ENCODE measurements at places on chromosomes 5 and 9.
A peak's percentile ranks its signal among the peaks of the same experiment; 100 is the strongest.

DNA sequence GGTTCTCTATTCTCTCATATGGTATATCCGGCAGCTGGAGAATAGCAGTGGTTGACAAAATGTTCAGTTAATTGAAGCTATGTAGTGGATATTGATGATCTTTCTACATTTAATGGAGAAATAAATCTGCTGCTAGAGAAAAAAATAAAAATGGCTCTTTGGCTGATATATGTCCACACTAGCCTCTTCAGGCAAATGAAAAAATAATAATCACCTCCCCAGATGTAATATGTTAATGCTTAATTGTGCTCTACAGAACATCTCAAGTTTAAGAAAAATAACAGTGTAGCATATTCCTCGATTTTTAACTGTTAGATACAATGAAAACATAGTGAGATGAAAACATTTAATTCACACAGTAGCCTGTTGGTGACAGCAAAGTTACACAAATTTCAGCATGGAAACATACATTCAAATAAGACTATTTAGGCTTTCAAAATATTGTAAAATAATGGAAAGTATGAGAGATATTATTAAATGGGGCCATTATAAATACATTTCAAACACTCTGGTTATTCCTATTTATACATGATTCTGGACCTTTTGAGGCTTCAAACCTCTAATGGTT is 543.0 kb downstream of the MAT2B start:
- no peak for DNase-seq

GRCh38 chr5:168822248-168822744 is 243.1 kb upstream of the PANK3 start:
- DNase-seq: no peak

DNA sequence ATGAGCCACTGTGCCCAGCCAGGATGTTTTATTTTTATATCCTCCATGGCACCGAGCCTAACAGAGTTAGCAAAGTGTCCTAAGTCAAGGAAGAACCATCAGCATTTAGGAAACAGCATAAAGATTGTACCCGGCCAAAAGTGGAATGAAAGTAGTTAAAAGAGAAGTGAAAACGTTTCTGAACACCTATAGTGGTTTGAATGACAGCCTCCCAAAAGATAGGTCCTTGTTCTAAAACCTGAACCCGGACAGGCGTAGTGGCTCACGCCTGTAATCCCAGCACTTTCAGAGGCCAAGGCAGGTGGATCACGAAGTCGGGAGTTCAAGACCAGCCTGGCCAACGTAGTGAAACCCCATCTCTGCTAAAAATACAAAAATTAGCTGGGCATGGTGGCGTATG is 37.4 kb downstream of the ZFAND5 start:
- no peak for DNase-seq

GRCh38 chr5:146290318-146290717 is 48.3 kb upstream of the POU4F3 start:
- peak; percentile 14 for DNase-seq

- DNase-seq: no peak
These were observed 275.4 kb upstream of the IRX4 start for GRCh38 chr5:2158109-2158508.

DNA sequence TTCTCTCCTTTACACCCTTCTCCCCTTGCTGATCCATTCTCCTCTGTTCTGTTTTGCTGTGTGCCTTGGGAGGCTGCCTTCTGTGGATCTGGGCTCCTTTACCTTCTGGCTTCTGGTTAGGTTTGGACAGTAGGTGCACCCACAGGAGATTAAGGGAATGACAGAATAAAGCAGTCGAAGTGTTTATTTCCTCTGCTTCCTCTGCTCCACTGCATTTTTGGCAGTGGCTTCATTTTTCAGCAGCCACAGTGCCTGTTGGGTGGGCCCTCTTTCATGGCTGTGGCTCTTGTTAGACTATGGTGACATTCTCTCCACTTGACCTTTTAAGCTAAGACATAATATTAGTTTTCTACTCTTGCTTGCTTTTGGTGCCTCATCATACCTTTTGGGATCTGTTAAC is 144.1 kb downstream of the CCDC171 start:
- DNase-seq: no peak

DNA sequence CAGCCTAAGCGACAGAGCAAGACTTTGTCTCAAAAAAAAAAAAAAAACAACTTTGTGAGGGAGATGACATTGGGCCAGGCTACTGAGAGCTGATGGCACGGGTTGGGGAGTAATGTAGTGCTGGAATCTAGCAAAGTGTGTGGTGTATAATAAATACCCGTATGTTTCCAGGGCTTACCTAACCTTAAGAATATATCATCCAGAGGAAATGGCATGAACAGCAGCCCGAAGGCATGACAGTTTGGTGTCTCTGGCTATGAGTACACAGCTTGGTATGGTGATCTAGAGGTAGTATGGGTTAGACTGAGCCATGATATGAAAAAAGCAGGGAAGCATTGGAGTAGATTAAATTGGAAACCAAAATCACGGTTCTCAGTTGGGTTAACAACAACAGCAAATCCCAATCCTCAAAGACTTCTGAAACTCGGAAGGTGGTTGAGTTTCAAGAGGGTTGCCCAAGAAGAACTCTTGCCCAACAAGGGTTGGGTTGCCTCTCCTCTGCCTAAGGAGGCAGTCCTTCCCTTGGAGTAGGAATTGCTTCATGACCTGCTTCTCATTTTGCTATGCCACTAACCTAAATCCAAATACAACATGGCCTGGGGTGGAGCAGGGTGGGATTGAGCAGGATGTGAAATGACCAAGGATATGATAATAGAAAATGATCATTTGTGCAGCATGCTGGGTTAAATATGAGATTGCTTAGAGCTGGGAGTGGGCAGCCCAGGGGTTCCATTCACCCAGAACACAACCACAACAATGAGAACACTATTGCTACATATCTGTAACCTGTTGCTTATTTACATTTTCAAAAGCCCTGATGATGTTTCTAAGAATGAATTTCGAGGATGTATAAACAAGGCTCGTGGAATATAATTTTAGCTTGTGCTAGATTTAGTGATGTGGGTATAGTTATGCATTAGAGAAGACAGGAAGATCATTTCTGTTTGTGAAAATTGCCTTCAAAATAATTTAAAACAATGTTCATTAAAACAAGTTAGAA is 64.6 kb upstream of the ZFR start:
- DNase-seq: no peak

DNA sequence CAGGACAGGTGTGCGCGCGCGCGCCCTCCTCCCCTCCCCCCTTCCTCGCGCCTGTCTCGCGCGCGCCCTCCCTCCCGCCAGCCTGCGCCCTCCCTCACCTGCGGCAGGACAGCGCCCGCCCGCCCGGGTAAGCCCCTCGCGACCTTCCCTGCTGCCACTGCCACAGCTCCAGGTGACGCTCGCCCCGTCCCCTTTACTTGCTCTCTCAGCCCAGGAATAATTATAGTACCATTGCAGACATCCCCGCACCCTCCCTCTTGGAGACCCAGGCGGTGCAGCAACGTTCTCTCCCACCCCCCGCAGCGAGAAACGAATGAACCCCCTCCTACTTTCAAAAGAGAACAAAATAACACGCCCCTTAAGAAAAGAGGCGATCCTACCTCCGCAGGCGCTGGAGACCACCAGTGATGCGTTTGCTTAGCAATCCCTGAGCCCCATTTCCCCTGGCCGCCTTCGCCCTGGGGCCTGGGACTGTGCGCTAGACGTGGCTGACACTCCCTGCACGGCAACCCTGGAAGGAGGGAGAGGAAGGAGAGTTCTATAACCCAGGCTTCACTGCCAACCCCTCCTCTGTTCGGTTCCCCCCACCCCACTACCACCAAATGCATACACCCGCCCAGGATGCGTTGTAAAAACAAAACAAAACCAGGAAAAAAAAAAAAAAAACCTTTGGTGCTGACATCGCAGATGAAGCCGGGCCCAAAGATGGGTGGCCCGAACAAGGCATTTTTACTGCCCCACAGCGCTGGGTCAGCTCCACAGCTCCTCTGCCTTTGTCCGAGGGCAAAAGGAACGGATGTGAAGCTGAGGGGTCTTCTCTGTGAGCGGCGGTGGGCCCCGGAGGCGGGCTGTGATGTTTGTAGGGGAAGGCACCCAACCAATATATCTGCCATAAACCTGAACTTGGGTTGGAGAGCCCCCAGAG is 5.6 kb upstream of the PURA start:
- peak; percentile 40 for DNase-seq

- DNase-seq: no peak
These were observed 731.5 kb upstream of the CDH9 start for GRCh38 chr5:27769748-27770402.

- no peak for DNase-seq
These were observed 132.2 kb downstream of the DPYSL3 start for GRCh38 chr5:147377682-147378081.

- no peak for DNase-seq
These were observed 606.0 kb downstream of the CDH9 start for GRCh38 chr5:26432386-26432785.

GRCh38 chr9:27276193-27277030 is 20.5 kb downstream of the EQTN start:
- peak; percentile 74 for DNase-seq

GRCh38 chr9:123687246-123687751 is 242.6 kb downstream of the DENND1A start:
- no peak for DNase-seq

DNA sequence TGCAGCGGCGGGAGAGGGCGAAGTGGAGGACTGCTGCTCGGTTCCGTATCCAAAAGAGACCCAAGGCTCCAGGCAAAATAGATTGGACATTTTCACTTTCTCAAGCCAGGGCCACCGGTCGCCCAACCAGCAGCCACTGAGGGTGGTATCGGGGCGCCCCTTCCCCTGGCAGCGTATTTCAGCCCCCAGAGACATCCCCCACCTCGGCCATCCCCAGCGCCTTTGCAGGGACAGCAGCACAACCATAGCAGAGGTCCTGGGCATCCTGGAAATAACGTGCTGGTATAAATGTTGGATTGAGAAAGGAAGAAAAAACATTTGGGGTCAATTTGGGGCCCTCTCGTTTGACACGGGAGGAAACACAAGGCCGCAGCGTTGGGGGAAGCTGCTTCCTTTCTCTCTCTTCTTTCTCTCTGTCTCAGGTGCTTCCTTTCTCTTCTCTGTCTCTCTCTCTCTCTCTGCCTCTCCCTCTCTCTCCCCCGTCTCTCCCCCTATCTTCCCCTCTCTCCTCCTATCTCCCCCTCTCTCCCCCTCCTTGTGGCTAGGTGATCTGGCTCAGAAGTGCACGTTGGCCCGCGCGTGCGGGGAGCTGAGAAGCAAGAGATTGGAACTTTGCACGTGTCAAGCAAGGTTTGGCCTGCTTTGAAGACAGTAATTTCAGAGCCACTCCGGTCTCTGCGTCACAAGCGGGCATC is 624 bp upstream of the RETREG1 start:
- no peak for DNase-seq

GRCh38 chr9:37034938-37035647 is 1.0 kb upstream of the PAX5 start:
- no peak for DNase-seq

DNA sequence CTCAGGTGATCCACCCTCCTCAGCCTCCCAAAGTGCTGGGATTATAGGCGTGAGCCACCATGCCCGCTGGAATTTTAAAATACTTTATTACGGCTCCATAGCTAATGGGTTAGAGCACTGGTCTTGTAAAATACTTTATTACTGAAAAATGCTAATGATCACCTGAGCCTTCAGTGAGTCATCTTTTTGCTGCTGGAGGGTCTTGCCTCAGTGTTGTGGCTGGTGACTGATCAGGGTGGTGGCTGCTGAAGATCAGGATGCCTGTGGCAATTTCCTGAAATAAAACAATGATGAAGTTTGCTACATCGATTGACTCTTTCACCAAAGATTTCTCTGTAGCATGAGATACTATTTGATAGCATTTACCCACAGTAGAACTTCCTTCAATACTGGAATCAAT is 26.0 kb upstream of the GNE start:
- no peak for DNase-seq

- no peak for DNase-seq
These were observed 20.6 kb downstream of the ELL2 start for GRCh38 chr5:95940758-95941682.

GRCh38 chr9:72299017-72299603 is 65.9 kb downstream of the ZFAND5 start:
- no peak for DNase-seq

GRCh38 chr5:43146958-43147357 is 26.2 kb downstream of the ZNF131 start:
- DNase-seq: no peak
